ENCODE measurements at places on chromosomes 2 and 18. TPM values are rescaled to one million over a fixed set of nuclear protein-coding genes. Genes with fewer than 3 reads are reported as not detected.

STEAP3 gene
- 15.7 TPM for polyA plus RNA-seq

DES gene
- 13,727 TPM for polyA plus RNA-seq

PLGLB2 gene
- polyA plus RNA-seq = not detected

CLEC4F gene
- polyA plus RNA-seq = 0.21 TPM

CAPN14 gene
- polyA plus RNA-seq = 0.03 TPM

ANKRD30B gene
- polyA plus RNA-seq = not detected

GRCh38 chr2:169452080-169452479, 27.2 kb upstream of the BBS5 start:
- DNase-seq = no peak

DNA sequence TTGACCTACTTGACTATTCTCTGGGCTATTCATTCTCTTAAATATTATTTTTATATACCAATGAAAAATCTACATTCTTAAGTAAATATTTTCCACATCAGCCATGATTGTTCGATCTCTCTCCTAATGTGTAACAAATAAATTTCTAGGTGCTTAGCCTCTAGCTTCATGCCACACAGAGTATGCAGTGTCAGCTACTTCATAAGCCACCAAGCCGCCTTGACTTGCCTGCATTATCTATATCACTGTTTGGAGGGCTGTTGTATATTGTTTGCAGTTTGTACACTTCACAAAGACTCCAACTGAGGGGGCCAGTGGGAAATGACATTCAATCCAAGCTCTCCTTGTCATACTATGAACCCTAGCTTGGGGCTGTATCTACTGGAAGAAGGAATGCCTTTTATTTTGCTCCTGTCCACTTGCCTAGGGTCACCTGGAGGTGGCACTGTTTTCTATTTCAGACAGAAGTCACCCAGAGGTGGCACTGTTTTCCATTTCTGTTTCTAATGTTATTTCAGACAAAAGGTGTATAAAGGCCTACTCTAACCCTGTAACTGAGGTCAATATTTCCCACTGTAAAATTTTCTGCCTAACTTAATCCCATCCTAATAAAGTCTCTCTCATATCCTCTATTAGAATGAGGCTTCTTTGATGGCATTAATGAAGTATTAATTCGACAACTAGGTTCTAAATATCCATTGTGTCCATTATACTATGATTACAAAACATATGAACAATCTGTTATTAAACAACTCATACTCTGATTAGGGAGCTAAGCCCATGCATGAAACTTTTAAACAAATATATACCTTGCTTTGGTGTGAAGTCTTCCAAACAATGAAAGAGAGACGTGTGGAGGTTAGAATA, 36.4 kb downstream of the COL5A2 start:
- DNase-seq = no peak

DNA sequence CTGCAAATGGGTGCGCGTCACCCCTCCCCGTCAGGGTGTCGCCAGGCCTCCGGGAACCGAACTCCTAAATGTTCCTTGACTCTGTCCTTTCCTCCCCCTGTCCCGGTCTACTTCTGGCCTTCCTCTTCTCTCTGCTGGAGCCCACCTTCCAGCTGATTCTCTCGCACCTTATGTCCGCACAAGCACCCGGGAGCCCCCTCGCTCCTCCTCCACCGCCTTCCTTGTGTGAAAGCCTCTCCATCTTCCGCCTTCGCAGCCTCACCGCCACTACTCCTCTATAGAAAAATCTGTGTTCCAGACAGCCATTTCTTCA, 627 bp upstream of the KIF3C start:
- DNase-seq = no peak

DNA sequence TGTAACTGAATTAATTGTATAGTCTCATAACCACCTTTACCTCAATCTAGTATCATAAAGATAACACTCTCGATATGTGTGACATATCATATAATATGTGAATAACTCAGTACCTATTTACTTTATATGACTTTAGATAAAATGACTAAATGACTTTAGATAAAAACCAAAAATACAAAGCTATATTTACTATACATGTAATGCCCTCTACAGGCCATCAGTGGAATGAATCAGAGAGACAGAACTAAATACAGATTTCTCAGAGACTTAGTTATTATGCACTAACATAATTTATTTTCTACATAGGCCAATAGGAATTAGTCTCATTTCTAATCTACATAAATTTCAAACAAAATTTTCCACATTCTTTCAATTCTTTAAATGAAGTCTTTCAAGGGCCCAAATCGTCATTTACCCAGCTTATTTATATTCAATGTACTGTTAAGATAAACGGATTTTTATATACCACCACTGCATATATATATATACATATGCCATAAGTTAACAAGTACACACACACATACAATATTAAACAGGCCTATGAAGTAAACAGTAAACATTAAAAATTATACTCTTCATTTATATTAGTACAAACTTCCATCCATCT, 219.9 kb downstream of the EXOC6B start:
- no peak for DNase-seq

- DNase-seq = peak; percentile 49
These were observed 272.8 kb upstream of the MMADHC start for GRCh38 chr2:149860276-149860921.

DNA sequence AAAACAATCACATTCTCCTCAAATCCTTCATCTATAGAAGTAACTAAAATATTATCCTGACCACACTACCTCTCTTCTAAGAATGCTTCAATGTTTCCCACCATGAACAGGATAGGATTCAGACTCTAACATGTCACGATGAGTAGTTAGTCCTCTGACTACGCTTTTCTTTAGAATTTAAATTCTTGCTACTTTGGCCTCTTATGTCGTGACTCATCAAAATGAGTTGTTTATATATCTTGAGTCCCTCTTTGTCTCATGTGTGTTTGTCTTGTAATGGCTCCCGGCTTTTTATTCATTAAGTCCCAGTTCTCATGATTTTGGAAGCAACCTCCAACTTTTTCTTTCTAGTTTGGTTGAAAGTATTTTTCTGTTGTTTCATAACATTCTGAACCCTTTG, 1289.2 kb downstream of the DSC3 start:
- DNase-seq = no peak

GRCh38 chr18:58223717-58224424, 179.8 kb downstream of the NEDD4L start:
- DNase-seq = no peak

- DNase-seq = no peak
These were observed 89.0 kb upstream of the SERTAD2 start for GRCh38 chr2:64742678-64743077.

DNA sequence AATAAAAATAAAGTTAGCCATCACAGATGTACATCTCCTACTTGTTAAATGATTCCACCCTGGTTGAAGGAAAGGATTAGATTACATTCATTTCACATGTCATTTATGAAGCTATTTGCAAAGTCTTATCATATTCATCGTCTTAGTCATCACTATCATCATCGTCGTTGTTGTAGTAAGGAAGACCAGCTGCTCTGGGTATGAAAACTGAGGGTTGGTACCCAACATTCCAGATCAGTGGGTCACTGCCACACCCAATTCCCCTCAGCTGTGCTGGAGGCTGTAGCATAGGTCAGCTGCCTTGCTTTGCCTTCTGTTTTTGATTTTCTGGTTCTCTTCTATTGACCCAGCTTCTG, 20.9 kb upstream of the CCBE1 start:
- no peak for DNase-seq

DNA sequence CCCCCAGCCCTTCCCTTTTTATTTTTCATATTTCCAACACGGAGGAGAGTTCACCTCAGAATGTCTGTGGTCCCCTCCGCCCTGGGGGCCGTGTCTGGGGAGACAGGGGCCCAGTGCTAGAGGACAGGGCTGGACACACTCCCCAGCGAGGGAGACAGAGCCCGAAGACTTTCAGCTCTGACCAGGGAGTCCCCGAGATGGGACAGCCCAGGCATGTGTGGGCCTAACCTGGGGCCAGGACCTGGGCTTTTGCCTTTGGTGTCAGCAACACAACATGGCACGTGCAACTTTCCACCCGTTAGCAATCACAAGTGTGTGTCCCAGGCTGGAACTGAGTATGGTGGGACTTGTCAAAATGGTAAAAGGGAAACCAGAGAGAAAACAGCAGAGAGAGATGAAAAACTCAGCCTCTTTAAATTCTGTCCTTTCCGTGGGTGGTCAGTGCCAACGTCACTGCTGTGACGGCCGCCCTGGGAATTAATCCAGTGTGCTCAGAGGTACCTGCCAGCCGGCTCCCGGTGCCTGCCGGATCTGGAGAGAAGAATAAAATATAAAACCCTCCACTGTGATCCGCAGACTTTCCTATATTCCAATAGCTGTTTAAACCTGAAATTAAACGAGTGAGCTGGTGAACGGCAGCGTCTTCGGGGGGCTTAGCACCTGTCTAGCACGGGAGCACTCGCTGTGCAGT, 245.8 kb downstream of the EIPR1 start:
- no peak for DNase-seq

- no peak for DNase-seq
These were observed 67.5 kb downstream of the TANC1 start for GRCh38 chr2:159035790-159036411.

DNA sequence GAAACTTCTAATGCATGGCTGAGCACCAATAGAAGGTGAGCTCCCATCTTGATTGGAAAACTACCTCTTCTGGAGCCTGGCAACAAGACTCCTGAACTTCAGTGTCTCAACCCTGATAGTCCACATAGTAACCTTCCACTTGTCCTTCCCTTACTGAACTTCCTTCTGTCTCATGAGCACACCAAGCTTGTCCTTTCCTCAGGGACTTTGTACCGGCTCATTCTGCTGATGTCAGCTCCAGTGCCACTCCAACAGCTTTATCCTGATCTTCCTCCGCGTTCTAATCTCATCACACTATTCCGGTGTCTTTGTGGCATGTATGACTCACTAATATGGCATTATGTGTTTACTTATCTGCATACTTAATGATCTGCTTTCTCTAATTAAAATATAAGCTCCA, 862.0 kb upstream of the ID2 start:
- no peak for DNase-seq
